ENCODE measurements at places on chromosomes 5 and 9. TPM values are rescaled to one million over a fixed set of nuclear protein-coding genes. Genes with fewer than 3 reads are reported as not detected.

DNA sequence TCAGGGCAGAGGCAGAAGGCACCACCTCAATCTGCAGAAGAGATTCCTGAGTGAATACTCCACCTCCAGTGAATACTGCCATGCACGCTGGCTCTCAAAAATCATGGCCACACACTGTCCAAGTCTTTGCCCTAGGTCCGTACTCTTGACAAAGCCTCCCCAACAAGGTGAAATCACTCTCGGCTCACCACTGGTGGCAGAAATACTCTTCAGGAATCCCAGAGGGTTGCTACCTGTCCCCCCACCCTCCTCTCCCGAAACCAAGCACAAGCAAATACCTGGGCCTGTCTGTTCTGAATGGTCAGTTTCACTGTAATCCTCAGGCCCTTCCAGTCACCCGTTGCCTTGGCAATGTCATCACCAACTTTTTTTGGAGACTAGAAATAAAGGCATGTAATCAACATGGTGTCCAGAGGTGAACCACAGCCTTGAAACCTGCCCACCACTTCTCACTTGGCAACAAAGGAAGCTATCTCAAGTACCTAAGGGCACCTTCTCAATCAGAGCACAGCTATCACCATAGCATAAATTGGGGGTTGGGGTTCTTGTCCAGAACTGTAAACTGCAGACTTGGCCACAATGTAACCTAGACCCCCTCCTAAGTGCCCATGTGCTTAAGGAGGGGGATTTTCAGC, 1.8 kb downstream of the RPL12 start:
- DNase-seq = no peak

Gene RAI14
- 0.32 TPM for total RNA-seq

Gene RFX3
- 28.4 TPM for total RNA-seq

Gene DBH
- total RNA-seq = 0.08 TPM

Gene PCDHB6
- not detected for total RNA-seq

GRCh38 chr5:116806836-116807235, 232.2 kb upstream of the SEMA6A start:
- no peak for DNase-seq

GRCh38 chr5:123486951-123487655, 24.9 kb upstream of the CSNK1G3 start:
- no peak for DNase-seq

DNA sequence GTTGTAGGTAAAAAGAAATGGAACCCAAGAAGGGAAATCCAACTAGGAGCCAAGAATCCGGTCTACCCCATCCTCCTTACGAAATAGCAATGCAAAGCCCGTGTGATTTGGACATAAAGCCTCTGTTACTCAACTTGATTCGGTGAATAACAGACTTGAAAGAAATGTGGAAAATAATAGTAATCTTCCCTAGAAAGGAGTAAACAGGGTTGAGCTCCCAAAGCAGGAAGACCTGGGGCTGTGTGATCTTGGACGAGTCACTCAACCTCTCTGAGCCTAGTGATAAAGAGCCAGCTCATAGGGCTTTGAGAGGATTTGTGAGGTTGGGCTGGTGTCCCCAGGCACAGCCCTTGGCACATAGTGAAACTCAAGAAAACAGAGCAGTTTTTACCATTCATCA, 42.7 kb upstream of the IL17B start:
- no peak for DNase-seq

DNA sequence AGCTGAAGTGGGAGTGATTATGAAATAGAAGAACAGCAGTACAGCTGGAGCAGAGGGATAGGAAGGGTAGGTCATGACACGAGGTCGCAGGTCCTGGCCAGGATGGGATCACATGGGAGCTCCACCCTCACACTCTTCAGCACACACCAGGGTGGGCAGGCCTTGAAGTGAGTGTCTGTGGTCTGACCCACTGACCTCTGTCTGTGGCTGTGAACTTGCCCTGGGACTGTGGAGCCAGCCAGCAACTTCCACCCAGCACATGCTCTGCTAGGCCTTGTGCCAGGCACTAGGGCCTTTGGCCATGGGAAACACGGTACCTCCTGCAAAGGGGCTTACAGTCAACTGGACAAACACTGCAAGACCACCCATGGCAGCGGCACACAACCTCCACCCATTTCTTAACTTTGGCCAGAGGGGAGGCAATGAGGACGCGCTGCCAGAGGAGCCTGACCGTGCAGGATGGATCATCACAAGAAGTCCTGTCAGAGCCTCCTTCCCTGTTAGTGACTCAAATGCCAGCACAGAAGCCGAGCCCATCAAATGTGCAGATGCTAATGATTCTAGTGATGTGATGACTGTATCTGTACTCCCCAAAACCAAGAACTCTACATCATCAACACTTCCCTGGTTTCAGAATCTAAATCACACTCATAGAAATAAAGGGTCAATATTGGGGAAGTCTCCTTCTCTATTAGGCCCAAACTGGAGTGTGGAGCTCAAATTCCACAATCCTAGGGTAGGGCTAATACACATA, 113.6 kb downstream of the DPYSL3 start:
- DNase-seq = no peak

GRCh38 chr5:31663519-31663918, 24.6 kb downstream of the PDZD2 start:
- DNase-seq = no peak

DNA sequence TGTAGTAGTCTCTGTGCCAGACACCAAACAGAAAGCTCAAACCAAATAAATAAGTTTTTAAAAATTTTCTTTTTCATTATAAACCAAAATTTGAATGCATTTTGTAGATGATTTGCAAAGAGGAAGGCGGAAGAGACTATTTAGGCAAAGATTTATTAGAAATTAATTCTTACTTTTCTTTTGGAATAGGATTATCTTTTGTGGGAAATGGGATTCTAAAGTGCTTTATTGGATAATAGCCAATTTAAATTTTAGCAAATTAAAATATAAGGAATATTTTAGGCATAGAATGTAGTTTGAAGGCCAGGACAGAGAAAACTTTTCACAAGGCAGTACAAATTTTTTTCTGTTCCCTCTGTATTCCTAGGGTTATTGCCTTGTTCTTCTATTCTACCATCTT, 311.4 kb upstream of the ITGA1 start:
- DNase-seq = no peak

Gene ADCY2
- total RNA-seq = not detected

DNA sequence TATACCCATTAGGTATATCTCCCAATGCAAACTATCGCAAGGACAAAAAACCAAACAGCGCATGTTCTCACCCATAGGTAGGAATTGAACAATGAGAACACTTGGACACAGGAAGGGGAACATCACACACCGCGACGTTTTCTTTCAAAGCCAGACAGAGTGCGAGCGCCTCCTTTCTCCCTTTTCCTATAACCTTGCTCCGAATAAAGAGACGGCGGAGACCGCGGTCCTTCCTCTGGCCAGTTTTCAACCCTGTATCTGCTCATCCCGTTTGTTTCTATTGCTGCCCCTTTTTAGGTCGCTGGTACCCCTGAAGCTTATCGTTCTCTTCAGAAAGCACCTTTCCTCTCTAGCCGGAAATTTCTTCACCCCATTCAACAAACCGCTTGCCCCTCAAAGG, 1.3 kb downstream of the LVRN start:
- no peak for DNase-seq

GRCh38 chr9:81596679-81597418, 92.5 kb downstream of the TLE1 start:
- DNase-seq = no peak

Gene PARP8
- total RNA-seq = 129 TPM

- no peak for DNase-seq
These were observed 18.2 kb upstream of the ESM1 start for GRCh38 chr5:55003432-55004065.

Gene PCDH12
- total RNA-seq = not detected

Gene ZFP2
- 0.56 TPM for total RNA-seq

Gene DND1
- 4.5 TPM for total RNA-seq

DNA sequence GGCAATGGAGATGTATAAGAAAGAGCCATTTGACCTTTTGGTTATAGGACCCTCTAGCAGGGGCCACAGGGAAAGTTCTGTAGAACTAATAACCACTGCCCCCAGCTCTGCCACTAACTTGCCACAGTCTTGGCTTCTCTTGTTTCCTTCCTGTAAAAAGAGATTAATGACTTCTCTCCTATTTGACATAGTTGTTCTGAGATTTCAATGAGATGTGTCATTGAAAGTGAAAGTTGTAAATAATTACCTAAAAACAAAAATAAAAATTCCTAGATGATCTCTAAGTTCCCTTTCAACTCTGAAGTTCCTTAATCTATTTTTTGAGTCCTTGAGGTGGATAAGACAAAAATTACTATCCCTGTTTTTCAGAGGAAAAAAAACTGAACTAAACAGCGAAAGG, 1.4 kb upstream of the KIF12 start:
- DNase-seq = no peak

- no peak for DNase-seq
These were observed 22.9 kb downstream of the OR2V2 start for GRCh38 chr5:181170237-181170825.

- DNase-seq = no peak
These were observed 653.3 kb upstream of the CDH6 start for GRCh38 chr5:30540150-30540549.

Gene GRIN1
- not detected for total RNA-seq

DNA sequence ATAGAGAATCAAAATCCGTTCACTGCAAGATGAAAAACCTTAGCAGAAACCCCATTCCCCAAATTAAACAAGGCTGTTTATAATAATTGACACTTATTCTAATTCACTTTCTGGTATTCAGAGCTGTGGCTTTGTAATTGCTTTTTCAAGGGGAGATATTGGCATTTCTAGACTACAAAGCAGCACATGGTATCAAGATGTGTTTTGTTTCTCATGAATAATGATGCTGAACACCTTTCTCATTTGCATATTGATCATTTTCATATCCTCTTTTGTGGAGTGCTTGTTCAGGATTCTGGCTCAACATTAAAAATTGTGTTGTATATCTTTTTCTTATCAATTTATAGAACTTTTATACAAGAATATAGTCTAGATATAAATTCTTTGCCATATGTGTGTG, 22.4 kb upstream of the ANKRD55 start:
- no peak for DNase-seq

DNA sequence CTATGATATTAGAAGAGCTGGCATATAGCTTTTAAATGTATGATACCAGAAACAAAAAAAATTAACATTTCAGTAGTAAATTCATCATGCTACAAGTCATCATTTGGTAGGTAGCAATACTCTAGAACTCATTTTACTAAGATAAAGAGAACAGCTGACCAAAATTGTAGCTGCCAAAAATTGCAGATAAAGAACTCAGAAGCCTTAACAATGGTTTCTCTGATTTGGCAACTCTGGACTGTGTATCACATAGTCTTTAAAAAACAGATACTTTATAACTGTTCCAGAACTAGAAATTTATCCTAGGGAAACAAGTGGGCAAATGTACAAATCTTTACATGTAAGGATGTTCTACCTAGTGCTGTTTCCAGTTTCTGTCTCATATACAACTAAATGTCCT, 33.9 kb downstream of the ZFR start:
- DNase-seq = no peak

GRCh38 chr9:13967011-13967410, 346.9 kb downstream of the NFIB start:
- DNase-seq = no peak

Gene FGF10
- total RNA-seq = not detected

GRCh38 chr9:109918339-109919163, 138.6 kb downstream of the PALM2AKAP2 start:
- DNase-seq = no peak
